ENCODE measurements at places on chromosomes 2 and 18.

DNA sequence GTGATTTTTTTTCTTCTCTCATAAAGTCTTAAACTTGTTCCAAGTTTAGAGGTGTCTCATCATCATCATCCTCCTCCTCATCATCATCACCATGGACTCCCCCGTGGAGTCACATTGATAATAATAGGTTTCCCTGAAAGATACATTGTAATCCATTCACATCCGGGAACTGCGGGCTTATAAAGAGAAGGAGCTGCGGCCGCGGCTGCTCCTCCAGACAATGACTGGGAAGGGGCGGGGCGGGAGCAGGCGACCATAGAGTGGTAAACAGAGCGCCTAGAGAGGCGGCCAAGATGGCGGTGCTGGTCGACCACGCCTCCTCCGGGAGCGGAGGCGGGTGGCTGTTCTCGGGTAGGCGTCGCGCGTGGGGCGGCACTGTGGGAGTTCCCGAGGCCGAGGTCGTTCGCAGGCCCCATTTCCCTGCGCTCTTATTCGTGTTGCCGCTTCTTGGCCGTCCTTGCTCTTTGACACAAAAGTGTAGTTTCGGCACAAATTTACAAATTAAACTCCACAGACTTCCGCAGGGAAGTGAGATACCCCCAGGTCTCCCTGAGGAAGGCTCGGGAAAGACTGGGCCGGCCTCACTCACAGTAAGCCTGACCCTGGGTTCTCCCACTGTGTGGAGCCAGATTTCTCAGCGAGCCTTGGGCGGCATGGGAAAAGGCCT, 1.8 kb upstream of the TCF4 start:
- DNase-seq = peak; percentile 31

GRCh38 chr2:207257251-207258250, 91.8 kb upstream of the KLF7 start:
- no peak for DNase-seq

- DNase-seq = no peak
Measured at GRCh38 chr2:205145888-205146287, 536.4 kb upstream of the NRP2 start.

- DNase-seq = no peak
Measured at GRCh38 chr18:79917169-79917852, 34.1 kb downstream of the SLC66A2 start.

- DNase-seq = no peak
Measured at GRCh38 chr2:239061824-239062570, 214.1 kb downstream of the TWIST2 start.

- DNase-seq = no peak
Measured at GRCh38 chr2:43088143-43089073, 138.0 kb downstream of the ZFP36L2 start.

DNA sequence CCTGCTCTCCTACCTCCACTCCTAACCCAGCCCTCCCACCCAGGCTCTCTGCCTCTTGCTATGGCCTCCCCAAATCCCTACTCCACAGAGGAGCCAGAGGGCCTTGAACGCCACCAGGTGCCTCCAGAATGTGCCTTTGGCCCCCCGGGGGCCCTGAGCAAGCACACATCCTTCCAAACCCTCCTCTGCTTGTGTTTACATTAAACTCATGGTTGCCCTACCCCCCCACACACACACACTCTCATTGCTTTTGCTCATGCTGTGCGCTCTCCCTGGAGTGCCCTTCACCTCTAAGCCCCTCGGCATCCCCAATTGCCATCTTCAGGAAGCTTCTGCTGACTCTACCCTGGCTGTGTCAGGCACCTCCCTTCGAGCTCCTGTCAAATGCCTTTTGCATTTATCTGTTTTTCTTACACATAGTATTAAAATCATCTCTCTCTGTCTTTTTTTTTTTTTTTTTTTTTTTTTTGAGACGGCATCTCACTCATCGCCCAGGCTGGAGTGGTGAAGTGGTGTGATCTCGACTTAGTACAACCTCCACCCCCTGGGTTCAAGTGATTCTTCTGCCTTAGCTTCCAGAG, 16.3 kb upstream of the TET3 start:
- DNase-seq = no peak

- no peak for DNase-seq
Measured at GRCh38 chr2:154911729-154912128, 213.2 kb downstream of the KCNJ3 start.

- DNase-seq = peak; percentile 78
Measured at GRCh38 chr2:218671654-218672566, at the start of the genes RNF25 and STK36. TSS of gene RNF25 (minus strand) at chr2:218672002. CDS start at chr2:218671970, 32 bp downstream. TSS of gene STK36 (plus strand) at chr2:218672086. CDS start at chr2:218672830, 744 bp downstream.

DNA sequence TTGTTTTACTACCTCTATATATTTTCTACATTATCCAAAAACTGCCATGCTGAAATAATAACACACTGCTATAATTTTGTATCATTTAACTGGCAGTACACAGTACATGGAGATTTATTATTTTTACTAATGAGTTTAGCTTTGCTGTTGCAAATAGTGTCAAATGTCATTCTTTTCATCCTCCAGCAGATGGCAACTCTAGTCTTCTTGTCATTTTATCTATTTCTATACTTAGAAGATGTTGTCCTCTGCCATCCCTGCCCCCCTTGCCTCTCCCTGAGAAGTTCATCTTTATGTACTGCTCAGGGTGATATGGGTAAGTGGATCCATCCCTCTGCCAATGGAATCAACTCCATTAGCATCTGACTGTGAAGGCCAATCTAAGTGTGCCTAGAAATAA, 21.7 kb upstream of the LRRTM1 start:
- DNase-seq = no peak

DNA sequence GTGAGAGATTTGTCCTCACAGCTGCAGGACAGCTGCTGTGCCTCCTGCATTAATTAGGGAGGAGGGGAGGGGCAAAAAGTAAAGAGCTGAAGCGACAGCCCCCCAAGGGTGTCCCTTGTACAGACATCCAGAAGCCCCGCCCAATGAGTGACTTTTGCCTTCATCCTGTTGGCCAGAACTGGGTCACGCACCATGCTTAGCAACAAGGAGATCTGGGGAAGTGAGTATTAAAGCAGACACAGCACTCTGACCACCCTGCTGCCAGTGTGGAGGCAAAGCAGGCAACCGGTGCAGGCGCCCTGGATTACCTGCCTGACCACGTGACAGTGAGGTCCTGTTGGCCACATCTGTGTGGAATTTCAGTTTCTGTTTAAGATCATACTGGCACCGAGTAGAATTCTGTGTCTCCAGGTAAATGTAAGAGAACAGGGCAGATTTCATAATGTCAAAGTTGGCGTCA, 21.5 kb upstream of the BIN1 start:
- no peak for DNase-seq

Data from activated CD4-positive, alpha-beta T cell treated with anti-CD3 and anti-CD28 coated beads, Interleukin-2, amount 50 U/mL, for 1 hour (primary cell).